ENCODE measurements at places on chromosomes 5 and 9. TPM values are rescaled to one million over a fixed set of nuclear protein-coding genes. Genes with fewer than 3 reads are reported as not detected.

DNA sequence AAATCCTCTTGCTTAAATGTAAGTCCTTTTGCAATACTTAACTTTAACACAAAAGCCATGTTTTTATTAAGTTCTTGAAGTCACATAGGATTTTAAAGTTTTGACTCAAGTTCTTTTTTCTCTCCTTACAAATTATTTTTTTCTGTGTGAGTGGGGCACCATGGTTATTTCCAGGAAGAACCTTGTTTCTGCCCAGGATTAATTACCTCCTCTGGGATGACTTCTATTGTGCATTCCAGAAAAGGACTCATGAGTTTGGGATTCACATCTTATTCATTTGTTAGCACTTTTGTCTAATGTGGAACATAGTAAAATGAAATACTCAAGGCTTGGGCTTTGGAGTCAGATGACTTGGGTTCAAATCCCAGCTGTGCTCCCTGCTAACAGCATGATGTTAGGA lies 421.4 kb upstream of the WWC1 start:
- DNase-seq: no peak

Gene FBXO10
- total RNA-seq: 16.0 TPM

Gene AFAP1L1
- total RNA-seq: 22.3 TPM

GRCh38 chr5:171966270-171966669 lies 40.2 kb downstream of the FBXW11 start:
- DNase-seq: no peak

- no peak for DNase-seq
Measured at GRCh38 chr5:1565737-1566734, 42.3 kb upstream of the LPCAT1 start.

DNA sequence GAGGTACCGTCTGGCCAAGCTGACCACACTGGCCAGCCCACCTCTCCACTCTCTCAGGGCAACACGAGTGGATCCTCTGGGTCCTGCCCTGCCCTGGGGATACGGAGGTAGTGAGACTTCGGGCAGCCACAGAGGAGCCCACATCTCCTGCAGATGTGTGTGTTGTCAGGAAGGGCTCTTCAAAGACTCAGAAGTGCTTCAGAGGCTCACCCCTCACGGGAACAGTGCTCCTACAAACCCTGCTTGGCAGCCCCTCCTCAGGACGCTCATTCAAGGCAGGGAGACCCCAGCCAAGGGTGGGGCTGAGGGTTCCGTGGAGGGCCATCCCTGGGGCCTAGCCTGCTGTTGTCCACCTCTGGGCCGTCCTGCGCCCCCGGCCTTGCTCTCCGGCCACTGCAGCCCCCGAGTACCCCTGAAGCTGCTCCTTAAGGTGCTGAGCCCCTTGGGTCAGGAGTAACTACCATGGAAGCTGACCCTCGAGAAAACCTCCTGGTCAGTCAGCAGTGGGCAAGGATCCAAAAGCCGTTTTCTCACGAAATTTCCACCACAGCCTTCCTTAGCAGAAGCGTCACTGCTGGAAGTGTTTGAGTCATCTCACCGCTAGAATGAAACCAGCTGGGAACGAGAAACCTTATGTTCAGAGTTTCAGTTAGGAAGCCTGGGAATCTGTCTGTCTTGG lies 23.2 kb upstream of the LRRC14B start:
- DNase-seq: no peak

- no peak for DNase-seq
Measured at GRCh38 chr9:93300175-93300572, 116.2 kb downstream of the WNK2 start.

DNA sequence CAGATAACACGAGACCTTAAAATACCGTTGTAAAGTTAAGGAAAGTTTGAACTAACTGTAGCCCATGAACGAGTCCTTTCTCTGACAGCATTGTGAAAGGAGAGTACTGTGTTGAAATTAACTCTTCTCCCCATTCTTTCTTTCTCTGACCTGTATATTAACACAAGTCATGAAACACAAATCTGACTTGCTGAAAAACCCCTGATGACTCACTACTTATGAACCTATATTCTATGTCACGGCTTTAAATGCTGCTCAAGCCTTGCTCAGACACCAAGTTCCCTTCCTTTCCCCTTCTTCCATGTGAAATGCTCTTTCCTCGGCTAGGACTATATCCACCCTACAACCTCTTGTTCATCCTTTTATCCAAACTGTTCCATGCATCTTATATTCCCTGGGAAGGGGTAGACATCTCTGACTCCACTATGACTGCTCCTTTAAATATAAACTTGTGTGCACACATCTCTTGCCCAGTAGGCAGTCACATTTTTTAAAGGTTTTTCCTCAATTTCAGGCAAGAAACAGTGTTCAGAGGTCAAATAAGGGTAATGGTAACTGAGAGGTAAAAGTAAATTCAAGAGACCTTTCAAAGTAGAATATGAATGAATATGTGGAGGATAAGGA lies 142.9 kb downstream of the NFIB start:
- DNase-seq: no peak

- no peak for DNase-seq
Measured at GRCh38 chr9:99866398-99866797, 40.1 kb upstream of the STX17 start.

GRCh38 chr5:160843240-160843639 lies 8.8 kb downstream of the ATP10B start:
- no peak for DNase-seq

DNA sequence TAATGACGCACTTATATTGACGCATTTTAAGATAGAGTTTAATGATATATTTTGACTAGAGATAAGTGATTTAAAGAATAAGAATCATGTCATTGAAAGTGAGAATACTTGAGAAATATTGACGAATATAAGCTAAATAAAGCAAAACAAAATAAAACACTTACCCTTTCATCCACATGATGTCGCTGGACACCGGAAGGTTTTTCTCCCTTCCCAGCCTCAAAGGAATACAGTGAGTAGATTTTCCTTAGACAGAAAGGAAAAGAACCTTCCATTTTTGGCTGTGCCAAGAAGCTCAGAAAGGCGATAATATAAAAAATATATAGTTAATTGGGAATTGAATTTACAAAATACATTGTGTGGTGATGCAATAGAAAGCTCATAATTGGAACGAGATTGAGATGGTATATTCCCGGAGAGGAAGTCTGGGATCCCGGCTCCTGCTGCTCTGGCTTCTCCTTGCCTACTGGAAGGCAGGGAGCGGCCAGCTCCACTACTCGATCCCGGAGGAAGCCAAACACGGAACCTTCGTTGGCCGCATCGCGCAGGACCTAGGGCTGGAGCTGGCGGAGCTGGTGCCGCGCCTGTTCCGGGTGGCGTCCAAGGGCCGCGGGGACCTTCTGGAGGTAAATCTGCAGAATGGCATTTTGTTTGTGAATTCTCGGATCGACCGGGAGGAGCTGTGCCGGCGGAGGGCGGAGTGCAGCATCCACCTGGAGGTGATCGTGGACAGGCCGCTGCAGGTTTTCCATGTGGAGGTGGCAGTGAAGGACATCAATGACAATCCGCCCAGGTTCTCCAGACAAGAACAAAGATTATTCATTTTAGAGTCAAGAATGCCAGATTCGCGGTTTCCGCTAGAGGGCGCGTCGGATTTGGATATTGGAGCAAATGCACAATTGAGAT lies at the start of gene PCDHA5:
PCDHA5 (plus strand) TSS at position 239 of the 906 bp plus-strand sequence.
- peak; percentile 25 for DNase-seq

GRCh38 chr5:138661291-138661960 lies 86.2 kb upstream of the HSPA9 start:
- no peak for DNase-seq

DNA sequence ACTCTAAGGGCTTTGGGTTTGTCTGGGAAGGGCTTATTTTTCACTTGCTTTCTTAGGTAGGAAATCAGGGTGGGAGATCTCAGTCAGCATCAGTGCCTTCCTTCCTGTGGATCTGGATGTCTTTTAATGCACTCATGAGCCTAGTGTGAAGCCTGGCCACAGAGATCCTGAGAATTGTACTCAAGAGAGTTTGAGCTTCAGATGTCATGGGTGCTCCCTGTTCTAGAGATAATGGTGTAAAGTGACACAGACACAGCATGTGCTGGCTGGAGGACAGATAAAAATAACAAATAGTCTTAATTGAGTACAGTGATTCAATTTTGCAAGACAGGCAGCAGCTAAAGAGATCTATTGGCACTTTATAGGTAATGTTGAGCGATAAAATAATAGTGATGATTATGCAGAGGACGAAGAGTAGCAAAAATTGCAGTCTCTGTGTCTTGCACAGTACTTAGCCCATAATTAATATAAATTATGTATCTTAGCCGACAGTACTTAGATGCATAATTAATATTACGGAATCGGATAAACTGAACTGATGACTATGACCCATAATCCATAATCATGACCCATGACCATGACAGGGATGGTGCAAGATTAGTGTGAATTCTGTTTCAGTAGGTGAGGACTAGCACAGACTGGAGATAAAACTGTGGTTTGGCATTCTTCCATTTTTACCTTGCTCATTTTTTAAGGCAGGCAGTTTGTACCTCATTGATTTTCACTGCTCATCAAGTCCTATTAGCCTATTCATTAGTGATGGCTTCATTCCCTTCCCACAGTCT lies 408.7 kb upstream of the PIK3R1 start:
- DNase-seq: no peak

Gene TMEM250
- 35.3 TPM for total RNA-seq

- DNase-seq: no peak
Measured at GRCh38 chr9:121298016-121298538, 30.1 kb downstream of the GSN start.

GRCh38 chr5:11427569-11427968 lies 476.7 kb downstream of the CTNND2 start:
- no peak for DNase-seq

Gene CCDC192
- not detected for total RNA-seq

Gene GLRA1
- total RNA-seq: not detected

Gene DMRTA1
- 4.6 TPM for total RNA-seq

DNA sequence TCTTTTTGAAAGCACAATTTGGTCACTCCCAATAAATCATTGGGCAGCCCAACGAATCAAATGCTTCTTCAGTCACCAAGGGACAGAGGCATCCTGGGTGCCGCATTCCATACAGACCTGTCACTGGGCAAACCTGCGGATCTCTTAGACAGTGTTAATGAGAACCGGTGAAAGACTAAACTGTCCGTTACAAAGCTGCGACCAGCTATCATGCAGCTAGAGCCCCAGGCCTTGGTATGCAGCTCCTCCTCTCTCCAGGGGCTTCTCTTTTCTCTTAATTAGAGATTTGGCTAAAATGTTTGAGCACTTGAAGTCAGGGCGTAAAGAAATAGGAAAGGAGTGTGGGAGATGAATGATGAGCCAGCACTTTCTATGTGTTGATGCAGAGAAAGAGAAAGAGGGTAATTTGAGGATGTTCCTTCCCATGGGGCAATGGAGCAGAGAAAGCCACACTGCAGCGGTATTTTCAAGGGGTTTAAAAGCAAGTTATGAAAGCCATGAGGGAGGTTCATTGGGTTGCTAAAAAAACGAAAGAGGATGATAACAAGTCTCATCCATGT lies 175.3 kb downstream of the RFK start:
- no peak for DNase-seq

GRCh38 chr9:16720386-16720785 lies 150.1 kb downstream of the BNC2 start:
- no peak for DNase-seq

Gene CATSPER3
- total RNA-seq: not detected
